ENCODE measurements at places on chromosomes 5 and 9.

- no peak for DNase-seq
These were observed 8.7 kb upstream of the AHRR start for GRCh38 chr5:312845-313244.

DNA sequence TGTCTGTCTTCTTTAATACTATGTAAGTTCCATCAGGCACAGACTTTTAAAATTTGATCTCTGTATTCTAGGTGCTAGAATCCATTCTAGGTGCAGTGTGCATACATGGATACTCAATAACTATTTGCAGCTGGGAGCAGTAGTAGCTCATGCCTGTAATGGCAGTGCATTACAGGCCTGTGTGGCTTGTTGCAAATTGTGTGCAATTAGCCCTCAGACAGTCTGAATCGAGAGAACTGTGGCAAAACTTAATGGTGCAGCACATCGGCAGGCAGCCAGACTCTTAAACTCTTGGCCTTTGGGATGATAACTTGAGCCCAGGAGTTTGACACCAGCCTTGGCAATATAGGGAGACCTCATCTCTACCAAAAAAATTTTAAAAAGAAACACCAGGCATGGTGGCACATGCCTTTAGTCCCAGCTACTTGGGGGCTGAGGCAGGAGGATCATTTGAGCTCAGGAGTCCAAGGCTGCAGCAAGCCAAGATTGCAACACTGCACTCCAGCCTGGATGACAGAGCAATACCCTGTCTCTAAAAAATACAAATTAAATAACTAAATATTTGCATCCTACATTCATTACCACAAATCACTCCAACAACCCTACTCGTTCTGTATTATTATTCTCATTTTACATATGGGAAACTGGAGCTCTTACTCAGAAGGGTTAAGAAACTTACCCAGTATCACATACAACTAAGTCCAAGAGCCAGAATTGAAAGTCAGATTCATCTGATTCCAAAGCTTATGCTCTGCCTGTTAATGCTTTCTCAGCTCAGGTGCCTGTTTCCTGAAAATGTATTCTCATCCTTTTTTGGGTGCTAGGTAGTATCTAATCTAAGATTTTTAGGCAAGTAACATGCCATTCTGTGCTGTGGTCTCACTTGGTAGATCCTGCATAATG lies 30.1 kb downstream of the PRKACG start:
- no peak for DNase-seq

GRCh38 chr9:72794946-72795345 lies 157.9 kb downstream of the ALDH1A1 start:
- no peak for DNase-seq

- no peak for DNase-seq
These were observed 310.5 kb downstream of the NSG2 start for GRCh38 chr5:174355995-174356394.

- no peak for DNase-seq
These were observed 55.2 kb downstream of the C9orf85 start for GRCh38 chr9:71966601-71967000.

GRCh38 chr9:32264170-32264864 lies 120.1 kb upstream of the ACO1 start:
- DNase-seq, result no peak

GRCh38 chr5:108634010-108634616 lies 113.6 kb upstream of the FER start:
- DNase-seq, result no peak

- peak; percentile 26 for DNase-seq
These were observed 42.2 kb upstream of the FSD1L start for GRCh38 chr9:105405514-105406131.

GRCh38 chr9:27703216-27703980 lies 130.1 kb upstream of the C9orf72 start:
- no peak for DNase-seq

DNA sequence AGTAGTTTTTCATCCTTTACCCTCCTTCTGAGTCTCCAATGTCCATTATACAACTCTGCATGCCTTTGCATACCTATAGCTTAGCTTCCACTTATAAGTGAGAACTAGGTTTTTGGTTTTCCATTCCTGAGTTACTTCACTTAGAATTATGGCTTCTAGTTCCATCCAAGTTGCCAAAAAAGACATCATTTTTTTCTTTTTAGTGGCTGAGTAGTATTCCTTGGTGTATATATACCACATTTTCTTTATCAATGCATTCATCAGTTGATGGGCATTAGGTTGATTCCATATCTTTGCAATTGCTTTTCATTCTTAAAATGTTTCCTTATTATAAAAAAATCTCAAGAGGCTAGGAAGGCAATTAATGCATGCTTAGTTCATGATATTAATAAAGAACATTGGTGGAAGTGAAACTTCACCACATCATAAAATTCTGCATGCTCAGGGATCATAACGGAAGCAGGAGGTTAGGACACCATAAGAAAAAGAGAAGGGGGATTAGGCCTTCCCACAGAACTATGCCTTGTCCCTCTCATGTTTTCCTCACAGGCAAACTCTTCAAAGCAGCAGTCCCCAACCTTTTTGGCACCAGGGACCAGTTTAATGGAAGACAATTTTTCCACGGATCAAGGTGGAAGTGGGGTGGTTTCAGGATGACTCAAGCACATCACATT lies 105.2 kb downstream of the FRMD3 start:
- DNase-seq, result no peak

- DNase-seq, result peak; percentile 27
These were observed 95.7 kb downstream of the ANKH start for GRCh38 chr5:14775857-14776256.

DNA sequence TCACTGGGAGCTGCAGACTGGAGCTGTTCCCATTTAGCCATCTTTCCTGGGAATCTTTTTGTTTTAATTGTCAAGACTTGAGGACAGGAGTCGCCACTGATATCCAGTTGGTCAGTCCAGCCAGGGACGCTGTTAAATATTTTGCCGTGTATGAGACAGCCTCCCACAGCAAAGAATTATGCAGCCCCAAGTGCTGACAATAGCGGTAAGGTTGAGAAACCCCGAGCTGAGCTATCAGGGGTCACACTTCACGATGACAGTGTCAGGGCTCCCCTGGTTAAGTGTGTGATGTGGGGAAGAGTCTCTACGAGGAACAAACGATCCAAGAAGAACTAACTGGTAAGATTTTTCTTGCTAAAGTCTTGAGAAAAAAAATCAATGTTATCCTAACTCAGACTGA lies 372.0 kb upstream of the MPDZ start:
- no peak for DNase-seq

GRCh38 chr9:1298046-1298445 lies 247.9 kb downstream of the DMRT2 start:
- no peak for DNase-seq

DNA sequence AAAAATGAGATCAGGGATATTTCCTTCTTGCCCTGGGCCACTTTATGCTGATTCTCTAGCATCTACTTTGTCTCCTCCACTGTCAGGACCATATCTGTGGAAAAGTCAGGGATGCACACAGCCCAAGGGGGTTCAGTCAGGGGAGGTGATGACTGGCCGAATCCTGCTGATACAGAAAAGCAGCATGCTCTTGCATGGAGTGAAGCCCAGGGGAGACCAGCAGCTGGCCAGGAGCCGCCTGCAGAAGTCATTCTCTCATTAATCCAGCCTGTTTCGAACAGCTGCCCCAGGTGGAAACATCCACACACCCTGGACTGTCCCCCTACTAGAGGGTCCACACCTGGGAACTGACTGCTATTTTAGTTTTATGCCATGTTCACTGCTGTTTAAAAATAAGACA lies 177.1 kb downstream of the ATP10B start:
- no peak for DNase-seq

DNA sequence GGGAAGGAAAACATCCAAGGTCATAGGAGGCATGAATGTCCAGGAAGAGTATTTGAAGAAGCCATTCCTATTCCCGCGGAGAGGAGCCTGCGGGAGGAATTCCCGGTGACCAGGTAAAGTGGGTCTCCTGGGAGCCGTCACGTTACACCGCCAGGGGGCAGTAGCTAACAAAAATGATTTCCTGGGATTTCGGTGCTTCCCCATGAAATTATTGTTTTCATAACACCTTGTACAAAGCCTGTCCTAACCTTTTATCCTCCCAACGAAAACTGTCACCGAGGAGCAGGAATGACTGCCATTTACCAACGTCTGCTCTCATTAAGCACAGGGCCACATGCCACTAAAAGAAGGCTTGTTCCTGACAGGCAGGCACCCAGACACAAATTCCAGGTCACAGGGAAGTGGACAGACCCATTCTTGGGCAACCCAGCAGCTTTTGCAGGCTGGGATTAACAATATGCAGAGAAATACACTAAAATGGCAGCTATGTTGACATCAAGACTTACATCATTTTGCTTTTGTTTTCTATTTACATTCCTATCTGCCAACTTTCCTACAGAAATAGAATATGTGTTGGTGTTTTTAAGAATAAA lies 41.2 kb upstream of the CTSL start:
- no peak for DNase-seq

DNA sequence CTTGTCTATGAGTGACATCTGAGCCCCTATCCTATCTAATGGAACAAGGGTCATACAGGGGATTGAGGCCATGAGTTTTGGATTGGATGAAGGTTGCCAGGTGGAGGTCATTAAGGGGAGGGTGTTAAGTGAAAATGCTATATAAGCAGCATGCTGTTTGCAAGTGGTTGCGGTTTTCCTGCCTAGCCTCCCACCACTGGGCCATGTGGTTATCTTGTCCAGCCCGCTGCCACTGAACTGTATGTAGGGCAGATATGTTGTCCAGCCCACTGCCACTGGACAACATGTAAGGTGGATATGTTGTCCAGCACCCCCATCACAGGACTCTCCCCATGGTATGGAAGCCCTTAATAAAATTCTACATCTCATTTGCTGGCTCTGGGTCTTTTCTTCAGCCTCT lies 200.0 kb downstream of the FGF10 start:
- no peak for DNase-seq

- no peak for DNase-seq
These were observed 872.9 kb downstream of the TAF11L14 start for GRCh38 chr5:18507114-18507513.

GRCh38 chr9:108553111-108553635 lies 302.6 kb downstream of the ACTL7B start:
- DNase-seq, result no peak

DNA sequence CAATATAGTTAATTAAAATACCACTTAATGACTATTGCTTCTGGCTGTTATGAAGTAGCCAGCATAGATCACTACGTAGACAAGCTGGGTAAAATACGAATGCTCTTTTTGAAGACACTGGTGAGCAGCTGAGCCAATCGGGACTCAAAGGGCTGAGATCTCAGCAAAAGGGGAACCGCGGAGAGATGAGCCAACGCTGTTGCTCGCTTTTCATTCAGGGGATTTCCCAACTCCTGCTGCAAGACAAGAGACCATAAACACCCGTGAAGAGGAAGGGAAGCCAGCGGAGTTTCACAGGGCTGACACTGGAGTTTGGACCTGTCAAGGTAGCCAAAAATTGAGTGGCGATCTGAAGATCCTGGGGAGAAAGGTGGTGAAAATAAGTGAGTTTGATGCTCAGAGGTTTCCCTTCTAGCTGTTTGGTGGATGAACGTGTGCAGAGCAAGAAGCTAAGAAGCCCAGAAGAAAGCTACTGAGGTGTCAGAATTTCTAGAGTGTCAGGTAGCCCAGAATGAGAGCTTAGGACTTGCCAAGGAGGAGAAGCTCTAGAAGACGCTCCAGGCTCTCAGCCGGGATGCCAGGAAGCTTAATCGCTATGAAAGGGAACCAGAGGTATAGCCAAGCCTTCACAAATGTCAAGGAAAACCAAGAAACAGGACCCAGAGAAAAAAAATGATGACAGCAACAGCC lies 79.6 kb upstream of the RNU6ATAC start:
- DNase-seq, result no peak

DNA sequence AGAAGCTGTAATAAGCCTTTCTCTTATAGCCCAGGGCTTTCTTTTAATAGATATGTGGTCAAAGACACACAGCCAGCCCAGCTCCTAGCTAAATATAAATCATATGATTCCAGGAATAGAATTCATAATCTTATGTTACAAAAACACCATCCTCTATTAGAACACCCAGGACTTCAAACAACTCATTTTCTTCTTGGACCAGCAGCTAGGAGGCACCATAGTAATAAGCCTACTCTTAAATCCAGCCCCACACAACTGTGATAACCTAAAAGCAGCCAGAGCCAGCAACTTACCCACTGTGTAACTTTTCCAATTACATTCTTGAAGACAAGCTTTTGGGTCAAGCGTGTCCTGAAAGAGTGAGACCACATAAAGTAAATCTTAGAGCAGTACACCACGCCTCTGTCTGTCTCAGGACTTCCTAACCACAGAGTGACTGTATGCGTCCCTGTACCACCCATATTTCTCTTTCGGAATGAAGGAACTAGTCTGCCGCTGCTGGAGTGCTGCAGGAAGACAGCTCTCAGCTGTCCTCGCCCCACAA lies 223.8 kb downstream of the TLE1 start:
- no peak for DNase-seq

GRCh38 chr5:174084691-174085154 lies 39.2 kb downstream of the NSG2 start:
- no peak for DNase-seq

GRCh38 chr5:128357226-128357625 lies 180.8 kb downstream of the FBN2 start:
- no peak for DNase-seq

DNA sequence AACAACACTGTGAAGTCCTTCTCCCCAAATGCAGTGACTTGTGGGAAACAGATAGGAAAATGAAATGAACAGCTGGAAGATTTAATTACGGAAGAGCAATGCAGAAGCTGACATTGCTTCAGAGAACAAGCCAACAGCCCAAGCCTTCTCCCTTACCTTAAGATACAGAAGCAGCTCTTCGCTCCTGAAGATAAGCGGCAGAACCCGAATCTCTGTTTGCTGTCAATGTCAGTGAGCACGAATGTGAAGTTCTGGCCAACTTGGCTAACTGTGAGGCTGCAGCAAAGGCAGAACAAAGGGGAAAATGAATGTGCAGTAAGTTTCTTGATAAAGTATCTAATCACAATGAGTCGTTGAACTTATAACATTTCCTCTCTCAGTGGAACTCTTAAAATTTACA lies 172.4 kb downstream of the DENND1A start:
- no peak for DNase-seq

DNA sequence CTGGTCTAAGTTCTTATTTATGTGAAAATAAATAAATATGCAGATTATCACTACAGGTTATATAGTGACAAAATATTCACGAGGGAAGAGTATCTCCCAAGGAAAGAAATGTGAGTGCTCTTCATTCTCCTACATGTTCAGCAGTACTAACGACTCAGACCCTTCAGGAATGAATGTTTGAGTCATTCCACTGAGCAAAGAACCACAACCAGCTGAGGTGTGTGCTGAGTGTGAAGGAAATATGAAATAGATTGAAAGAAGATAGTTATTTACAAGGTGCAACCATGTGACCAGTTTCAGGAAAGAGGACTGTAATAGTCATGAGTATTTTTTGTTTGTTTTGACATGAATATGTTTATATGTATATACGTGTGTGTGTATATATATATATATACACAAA lies 228.7 kb downstream of the TUSC1 start:
- no peak for DNase-seq

GRCh38 chr9:121204121-121204520 lies 2.5 kb upstream of the RAB14 start:
- no peak for DNase-seq

DNA sequence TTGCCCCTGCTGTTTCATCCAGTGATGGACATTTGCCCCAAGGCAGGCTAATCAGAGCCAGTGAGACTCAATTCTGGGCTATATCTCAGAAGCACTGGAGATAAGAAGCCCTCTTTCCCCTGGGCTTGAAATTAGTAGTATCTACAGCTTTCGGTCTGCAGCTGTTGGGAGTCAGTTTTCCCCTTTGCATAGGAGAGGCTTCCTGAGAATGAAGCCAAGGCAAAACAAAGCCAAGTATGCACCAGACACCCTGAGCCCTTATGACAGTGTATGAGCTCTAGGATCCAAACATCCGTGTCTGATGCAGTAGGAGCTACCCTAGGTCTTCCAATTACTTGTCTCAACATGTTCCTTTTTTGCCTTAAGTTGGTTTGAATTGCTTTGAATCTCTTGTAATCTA lies 79.2 kb upstream of the PANK3 start:
- no peak for DNase-seq

Data from NCI-H2029 (cell line).